ENCODE measurements at places on chromosomes 1 and 21.

DNA sequence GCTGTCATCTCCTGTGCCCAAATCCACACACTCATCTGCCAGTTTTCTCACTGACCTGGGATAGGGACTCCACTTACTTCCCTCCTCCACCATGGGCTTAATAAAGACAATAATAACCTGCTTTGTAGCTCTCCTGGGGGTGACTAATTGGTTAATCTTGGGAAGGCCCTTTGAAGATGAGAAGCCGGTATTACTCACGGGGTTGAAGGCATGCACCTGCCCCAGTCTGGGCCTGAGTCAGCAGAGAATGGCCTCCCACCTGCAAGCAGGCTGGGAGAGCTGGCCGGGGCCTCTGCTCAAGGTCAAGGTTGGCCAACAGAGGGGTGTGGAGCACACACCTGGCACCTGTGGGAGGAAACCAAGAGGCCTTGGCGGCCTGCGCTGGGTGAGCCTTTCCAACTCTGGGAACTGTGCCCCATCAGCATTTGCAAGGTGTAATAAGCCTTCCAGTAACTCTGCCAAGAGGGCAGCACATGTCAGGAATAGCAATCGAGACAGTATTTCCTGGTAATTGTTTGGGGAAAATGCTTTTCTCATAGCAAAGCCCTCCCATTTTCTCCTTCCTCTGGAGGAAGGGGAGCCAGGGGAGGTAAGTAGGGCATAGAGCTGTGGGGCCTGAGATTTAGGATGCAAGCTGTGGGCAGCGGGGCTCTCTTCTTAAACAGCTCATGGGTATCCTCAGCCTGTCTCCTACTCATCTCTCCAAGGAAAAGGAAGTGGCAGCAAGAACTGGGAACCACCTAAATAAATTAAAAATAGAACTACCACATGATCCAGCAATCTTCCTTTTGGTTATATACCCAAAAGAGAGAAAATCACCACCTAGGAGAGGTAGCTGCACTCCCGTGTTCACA is 49.0 kb downstream of the TOMM20 start:
- no peak for DNase-seq

DNA sequence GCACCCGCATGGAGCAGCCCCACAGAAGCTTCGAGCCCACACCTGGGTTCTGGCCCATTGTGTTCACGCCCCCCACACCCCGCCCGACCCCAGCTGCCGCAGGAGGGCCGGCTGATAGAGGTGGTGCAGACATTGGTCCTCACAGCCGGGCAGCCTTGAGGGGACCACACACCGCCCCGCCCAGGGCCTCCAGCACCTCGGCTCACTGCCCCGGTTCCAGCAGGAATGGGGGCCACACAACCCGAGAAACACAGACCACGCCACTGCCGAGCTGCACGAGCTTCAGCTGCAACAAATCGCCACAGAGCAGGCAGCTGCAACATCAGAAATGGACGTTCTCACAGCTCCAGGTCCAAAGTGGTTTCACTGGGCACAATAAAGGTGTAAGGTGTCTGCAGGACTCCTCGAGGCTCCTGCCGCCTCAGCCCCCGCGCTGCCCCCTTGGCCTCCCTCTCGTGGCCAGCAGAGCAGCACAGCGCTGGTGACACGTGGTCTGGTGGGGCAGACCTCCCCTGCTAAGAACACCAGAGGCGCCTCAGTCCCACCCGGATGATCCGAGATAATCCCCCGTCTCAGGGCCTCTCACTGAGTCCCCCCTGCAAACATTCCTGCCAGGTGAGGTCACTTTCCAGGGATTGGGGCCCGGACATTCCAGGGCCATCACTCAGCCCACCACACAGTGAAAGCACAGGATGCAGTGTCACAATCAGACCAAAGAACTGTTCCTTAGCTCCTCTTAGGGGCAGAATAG is 62.3 kb upstream of the ADARB1 start:
- DNase-seq, result peak; percentile 83

DNA sequence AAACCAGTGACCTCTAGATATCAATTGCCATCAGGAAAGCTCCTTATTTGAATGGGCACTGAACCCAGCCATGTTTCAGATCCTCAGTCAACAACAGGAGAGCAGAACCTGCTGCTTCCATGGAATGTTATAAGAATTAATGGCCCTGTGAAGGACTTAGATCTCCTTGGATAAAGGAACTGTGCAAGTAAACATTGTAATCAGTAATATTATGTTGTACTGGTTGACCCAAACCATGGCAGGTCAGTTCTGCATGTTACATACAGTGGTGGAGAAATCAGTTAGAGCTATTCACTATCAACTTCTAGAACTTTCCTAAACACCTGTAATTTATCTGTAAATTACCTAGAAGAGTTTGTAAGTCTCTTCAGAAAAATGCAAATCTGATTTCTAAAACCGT is 11.2 kb upstream of the CLDN8 start:
- DNase-seq, result no peak

DNA sequence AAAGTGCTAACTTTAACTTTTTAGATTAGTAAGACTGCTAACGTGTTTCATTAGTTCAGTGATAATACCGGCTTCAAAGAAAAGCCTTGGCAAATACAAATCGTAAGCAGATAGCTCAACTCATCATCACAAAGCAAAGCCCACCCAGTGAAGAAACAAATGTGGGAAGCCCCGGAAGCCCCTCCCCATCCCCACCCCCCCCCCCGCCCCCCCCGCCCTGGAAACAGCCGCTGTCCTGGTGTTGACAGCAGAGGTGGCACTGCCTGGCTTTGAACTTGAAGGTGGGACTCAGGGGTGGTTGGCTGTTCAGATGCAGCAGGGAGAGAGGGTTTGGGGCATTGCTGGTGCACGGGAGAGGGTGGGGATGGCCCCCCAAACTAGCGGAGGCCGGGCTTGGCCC is 14.1 kb downstream of the PDXK start:
- no peak for DNase-seq

DNA sequence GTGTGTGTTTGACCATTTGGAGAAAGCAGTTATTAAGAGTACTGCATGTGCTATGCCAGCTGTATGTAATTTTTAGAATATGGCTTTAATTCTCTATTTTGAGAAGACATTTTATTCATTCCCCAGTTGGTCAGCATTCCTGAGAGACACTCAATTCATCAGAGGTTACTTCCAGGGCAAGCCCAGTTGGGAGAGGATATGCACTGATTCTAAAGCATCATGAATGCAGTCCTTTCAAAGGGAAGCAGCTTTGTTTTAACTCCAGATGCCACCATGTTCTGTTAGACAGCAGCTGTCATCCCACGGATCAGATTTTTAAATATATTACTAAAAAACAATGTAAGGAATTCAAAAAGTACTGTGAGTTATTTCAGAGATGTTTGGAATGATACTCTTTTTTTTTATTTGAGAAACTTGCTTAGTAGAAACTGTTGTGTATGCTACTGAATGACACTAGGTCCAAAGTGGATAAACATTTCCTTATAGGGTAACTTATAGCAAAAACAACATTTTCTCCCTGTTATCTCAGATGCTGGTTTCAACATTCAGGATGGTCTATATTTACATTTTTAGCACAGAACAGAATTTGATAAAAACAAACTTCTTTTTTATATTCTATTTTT is 149.5 kb upstream of the B3GALT2 start:
- no peak for DNase-seq

GRCh38 chr21:26637201-26637745 is 64.2 kb upstream of the CYYR1 start:
- DNase-seq, result no peak

DNA sequence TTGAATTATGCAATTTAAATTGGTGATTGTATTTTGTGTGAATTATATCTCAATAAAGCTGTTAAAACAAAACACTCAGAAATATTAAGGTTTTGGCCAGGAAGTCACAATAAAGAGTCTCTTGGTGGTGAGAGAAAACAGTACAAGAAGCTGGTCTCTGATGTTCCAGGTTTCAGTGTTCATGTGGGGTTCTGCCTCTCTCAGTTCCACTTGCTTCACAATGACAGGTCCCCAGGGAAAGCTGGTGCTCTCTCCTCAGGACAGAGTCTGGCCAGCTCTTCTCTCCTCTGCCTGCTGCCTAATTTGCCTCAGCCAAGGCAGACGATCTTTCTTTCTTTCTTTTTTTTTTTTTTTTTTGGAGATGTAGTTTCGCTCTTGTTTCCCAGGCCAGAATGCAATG is 342.9 kb upstream of the PLXNA2 start:
- no peak for DNase-seq

DNA sequence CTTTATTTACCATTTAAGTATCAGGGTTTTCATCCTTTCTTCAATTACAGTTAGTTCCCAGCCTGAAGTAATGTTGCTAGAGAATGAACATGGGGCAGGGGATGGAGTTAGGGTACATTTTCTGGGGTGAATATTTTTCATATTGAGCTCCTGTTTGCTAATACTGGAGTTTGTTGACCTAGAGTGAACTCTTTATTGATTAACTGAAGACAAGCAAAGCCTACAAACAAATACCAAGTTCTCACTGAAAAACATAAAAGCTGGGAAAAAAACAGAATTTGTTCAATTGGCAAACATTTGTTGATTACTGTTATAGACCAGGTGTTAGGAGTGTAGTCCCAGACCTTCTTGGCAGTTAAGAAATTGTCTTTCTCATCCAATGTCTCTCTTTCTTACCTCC is 28.2 kb upstream of the PIGV start:
- DNase-seq, result no peak

DNA sequence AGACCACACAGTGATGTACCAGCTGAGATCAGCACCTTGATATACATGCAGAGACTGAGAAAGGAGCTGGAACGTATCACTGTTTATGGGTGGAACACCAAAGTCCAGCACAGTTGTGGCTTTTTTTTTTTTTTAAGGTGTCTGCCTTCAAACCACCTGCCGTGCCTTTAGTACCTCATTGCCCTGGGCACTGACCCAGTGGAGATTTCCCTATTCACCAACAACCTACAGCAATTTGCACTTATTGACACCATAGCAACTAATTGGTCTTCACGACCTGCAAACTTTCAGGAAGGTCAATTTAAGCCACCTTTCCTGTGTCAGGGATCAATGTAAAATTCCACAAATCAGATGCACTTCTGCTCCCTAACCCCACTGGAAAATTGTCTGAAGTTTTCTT is 181.6 kb upstream of the ADGRL2 start:
- no peak for DNase-seq

- DNase-seq, result no peak
These were observed 766 bp downstream of the ATP2B4 start for GRCh38 chr1:203627398-203627797.

DNA sequence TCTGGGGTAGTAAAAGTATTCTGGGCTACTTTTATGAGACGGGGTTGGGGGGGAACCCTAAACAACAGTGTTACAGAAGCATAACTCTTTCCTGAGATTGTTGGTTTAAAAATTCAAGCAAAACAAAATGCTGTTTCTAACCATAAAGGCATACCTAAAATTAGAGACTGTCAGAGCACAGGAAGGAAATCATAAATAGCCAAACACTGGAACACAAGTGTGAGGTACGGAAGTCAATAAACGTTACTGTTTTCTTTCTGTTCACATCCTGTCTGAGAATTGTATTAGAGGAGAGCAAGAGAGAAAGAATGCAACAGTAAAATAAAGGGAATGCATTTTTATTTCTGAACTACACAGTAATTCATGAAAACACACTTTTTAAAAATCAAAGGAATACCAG is 42.8 kb upstream of the IL12RB2 start:
- no peak for DNase-seq

- no peak for DNase-seq
These were observed 14.1 kb upstream of the KLHDC8A start for GRCh38 chr1:205370780-205371179.

DNA sequence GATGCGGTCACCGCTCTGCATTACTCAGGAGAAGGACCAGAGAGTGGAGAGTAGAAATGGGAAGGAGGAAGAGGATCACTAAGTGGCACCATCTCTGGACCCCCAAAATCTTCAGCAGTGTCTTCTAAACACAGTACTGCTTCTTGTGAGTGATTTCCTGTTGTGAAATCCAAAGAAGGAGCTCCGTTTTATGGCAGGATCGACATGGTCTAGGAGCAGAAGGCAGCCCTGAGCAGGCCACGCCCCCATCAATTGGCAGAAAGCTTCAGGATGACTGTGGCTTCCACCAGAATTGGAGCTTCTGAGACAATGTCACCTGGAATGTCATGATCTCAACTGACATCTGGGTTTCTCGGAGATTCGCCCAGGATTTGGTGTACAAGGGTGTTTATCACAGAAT is 171.5 kb downstream of the ADSS2 start:
- no peak for DNase-seq

- no peak for DNase-seq
These were observed 24.2 kb downstream of the CAMTA1 start for GRCh38 chr1:6809461-6809860.

- no peak for DNase-seq
These were observed 76.2 kb upstream of the ANGPTL1 start for GRCh38 chr1:178946855-178947676.

- DNase-seq, result no peak
These were observed 48.5 kb upstream of the IGSF21 start for GRCh38 chr1:18058981-18059605.

DNA sequence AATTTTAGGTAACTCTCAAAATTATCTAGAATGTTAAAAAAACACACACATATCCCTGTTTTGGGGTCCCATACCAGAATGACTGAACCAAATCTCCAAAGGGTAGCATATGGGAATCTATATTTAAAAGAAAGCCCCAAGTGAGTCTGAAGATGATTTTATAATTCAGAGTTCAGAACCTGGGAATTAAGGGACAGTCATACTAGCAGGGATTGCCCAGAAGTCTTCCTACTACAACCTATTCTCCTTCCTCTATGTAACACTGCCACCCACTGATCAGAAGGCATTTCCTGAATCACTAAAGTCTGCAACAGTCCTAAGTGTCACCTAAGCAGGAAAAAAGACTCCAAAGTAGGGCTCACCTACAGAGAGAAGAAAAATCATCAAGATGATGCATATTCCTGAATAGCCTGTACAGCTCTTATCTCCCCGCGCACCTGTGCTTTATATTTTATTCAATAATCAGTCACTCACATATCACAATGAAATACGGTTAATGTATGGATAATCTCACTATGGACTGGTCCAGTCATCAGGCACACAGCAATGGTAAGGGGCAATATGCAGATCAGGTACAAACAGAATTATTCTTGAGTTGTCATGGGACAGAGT is 4.9 kb downstream of the RGS1 start:
- DNase-seq, result peak; percentile 8

DNA sequence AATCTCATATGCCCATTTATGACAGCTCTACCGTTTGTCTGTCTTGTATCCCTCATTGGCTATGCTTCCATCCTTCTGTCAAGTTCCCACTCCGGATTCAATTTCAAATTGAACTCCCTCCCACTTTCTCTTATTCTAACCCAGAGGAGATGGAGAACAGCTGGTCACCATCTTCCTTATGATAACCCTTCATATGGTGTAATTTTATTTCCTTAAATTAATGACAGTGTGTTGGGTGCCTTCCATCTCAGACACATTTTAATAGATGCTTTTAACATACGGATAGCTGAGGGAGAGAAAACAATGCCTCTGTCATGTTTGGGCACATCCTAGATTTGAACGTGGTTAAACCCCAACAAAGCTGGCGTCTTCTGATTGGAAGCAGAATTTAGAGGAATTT is 103.0 kb upstream of the PLXNA2 start:
- no peak for DNase-seq

DNA sequence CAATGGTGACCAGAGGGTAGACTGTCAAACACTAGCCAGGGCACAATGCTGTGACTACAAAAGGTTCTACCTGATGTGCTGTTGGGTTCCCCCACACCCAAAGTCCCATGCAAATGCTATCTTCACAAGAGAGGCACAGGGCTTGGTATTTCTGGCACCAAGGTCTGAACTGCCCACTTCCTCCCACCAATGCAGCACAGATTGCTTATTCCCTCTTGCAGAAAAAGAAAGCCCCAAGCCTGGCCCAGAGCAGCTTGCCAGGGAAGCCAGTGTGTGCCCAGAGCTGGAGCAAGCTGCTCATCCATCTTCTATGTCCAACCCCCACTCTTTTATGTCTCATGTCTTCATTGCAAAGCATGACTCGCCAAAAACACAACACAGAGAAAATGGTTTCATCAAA is 149.4 kb upstream of the CAMK1G start:
- no peak for DNase-seq

Data from HuH-7 (cell line).